Stimulated activated CD4-positive, alpha-beta T cell treated with anti-CD3 and anti-CD28 coated beads, Interleukin-2, amount 100 ng/mL, for 48 hours (primary cell): ENCODE measurements at places on chromosomes 16 and 17.
A peak's percentile ranks its signal among the peaks of the same experiment; 100 is the strongest.

- no peak for DNase-seq
Measured at GRCh38 chr17:29433541-29433940, 43.4 kb downstream of the TAOK1 start.

GRCh38 chr16:1601489-1601888 lies 10.4 kb downstream of the IFT140 start:
- DNase-seq = no peak

DNA sequence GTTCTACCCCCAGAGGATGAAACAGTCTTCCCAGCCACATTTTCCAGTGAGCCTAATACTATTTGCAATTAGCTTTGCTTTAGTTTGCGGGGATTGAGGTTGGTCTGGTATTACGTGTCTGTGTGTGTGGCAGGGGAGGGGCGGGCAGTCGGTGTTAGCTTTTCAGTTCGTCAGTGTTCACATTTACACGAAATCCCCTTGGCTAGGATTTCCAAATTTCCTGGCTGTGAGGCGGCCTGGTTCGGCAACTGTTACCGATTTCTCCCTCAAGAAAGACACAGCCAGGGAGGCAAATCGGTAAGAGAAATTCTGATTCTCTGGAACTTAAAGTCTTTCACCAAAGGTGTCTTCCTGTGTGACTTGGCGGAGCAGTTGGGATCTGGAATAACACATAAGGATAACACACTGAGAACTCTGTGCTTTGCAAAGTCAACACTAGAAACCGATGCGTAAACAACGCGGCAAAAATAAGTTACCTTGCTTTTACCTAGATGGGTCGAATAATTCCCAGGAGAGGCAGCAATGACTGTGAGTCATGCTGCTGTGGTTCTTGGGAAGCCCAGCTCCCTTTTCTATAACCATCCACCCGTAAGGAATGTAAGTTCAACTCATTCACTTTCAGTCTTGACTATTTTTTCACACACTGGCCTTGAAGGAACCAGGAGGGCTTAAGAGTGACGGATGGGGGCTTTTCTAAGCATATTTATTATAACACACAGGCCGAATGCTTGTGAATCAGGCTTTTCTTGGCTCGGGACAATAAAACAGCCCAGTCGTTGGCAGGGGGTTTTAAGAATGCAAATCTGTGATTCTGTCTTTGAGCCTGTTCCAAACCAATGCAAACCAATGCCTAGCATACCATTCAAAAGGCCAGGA lies 24.2 kb downstream of the GPRC5B start:
- no peak for DNase-seq

DNA sequence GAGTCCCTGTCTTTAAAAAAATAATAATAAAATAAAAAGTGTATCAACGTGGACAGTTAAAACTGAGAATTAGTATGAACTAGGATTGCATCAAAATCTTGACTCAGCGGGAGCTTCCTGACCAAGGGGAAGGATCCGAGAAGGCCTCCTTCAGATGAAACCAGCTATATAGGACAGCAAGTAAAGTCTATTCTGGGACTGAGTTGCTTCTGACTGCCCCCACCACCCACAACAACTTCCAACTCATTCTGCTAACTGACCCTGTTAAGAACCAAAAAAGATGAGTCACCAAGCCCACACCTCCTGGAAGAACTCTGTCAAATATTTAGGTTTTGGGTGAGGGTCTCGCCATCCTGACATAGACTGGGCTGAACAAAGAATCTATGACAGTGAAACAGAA lies 24.9 kb downstream of the MPP3 start:
- DNase-seq = no peak

DNA sequence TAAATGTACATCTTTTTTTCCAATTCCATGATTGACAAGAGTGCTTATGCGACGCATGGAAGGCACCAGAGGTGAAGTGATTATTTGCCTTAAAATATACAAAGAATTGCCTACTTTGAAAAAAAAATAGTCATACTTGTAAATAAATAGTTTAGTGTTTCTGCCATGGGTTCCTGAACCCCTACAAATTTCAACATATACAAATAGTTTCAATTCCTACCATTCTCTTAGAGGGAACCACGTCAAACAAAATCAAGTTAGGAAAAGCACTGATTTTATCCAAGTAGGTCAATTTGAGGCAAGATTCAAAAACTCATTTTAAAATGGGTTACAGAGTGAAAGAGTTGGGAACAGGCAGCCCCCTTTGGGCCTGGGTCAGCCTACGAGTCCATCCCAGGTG lies 11.7 kb downstream of the CMTM3 start:
- no peak for DNase-seq

GRCh38 chr16:63289834-63290460 lies 1253.7 kb upstream of the CDH8 start:
- DNase-seq = no peak

GRCh38 chr17:28643983-28644786 lies 773 bp downstream of the BLTP2 start:
- DNase-seq = peak; percentile 12

GRCh38 chr17:77729587-77729986 lies 228.9 kb upstream of the TNRC6C start:
- no peak for DNase-seq

DNA sequence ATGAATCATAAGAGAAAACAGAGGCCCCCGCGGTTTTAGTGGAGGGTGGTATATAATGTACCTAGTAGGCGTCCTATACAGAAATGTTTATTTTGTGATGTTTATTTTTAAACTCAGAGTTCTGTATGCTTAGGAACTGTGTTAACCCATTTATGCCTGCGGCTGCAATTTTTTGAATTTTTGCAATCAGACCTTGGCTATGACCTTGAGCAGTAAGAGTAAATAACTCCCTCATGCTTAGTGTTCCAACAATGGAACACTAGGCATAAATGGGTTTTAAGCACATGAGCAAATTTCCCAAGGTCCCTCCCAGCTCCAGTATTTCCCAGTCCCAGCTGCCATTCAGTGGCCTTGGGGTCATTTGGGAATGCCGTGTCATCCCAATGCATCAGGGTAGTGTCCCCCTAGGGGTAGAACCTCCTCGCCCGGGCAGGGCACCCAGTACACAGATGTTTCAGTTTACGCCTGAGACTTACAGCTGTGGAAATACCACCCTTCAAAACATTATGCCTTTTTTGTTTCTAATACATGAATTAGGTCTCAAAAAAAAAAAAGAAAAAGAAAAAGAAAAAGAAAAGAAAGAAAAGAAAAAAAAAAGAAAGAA lies 605.8 kb upstream of the CDH11 start:
- DNase-seq = no peak

DNA sequence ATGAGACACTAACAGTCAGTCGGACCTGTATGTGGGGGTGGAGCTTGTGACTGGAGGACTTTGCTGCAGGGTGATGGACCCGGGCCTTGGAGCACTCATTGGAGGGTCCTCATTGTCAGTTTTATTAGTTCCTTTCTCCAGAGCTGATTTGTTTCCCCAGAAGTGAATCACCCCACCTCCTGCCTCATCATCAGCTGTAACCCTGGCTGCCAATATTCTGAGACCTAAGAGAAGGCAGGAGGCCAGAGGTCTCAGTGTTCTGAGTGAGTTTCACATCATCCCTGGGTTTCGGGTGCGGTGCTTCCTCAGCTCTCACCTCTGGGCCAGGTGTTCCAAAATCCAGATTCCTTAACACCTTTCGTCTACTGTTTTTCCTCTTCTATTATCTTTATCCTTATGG lies 49.9 kb upstream of the KIFC3 start:
- DNase-seq = no peak

DNA sequence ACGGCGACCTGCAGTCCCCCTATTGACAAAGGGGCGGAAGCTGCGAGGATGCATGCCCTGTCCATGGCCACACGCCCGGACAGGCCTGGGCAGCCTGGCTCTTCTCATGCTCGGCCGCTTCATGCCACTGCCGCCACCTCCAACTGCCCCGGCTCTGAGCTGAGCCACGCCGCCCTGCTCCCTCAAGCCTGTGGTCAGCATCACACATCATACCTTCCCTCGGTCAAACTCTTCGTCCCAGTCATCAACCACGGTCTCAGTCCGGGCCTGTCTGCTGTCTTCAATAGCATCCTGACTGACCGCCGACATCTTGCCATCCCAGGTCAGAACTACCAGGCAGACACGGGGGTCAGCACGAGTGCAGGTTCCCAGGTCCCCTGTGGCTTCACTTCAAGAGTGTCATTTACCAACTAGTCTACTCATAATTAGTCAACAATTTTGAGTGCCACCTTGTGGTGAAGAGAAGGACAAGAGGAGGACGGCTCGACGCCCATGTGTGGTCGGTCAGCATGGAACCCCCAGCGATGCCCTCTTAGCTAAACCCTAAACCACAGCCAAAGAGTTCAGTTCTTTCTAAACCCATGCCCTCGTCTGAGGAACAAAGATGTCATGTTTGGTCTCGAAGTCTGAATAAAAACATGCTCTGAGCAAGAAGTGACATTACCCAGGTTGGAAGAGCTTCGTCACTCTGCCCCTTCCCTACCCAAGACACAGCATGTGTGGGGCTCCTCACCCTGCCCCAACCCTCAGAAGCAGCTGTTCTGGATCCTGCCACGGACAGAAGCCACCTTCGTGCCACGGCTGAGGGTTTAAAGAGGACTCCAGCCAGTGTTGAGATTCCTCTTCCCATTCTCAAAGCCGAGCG lies 16.9 kb upstream of the CYTH1 start:
- DNase-seq = no peak

- DNase-seq = no peak
Measured at GRCh38 chr17:40663252-40663651, 1.7 kb downstream of the KRT222 start.

GRCh38 chr16:276426-277077 lies 808 bp upstream of the RGS11 start:
- DNase-seq = no peak

GRCh38 chr16:1572673-1573072 lies 39.2 kb downstream of the IFT140 start:
- DNase-seq = no peak

- no peak for DNase-seq
Measured at GRCh38 chr17:45003877-45004276, 35.8 kb upstream of the C1QL1 start.

GRCh38 chr16:3074860-3075522 lies 9.6 kb downstream of the IL32 start:
- peak; percentile 59 for DNase-seq

DNA sequence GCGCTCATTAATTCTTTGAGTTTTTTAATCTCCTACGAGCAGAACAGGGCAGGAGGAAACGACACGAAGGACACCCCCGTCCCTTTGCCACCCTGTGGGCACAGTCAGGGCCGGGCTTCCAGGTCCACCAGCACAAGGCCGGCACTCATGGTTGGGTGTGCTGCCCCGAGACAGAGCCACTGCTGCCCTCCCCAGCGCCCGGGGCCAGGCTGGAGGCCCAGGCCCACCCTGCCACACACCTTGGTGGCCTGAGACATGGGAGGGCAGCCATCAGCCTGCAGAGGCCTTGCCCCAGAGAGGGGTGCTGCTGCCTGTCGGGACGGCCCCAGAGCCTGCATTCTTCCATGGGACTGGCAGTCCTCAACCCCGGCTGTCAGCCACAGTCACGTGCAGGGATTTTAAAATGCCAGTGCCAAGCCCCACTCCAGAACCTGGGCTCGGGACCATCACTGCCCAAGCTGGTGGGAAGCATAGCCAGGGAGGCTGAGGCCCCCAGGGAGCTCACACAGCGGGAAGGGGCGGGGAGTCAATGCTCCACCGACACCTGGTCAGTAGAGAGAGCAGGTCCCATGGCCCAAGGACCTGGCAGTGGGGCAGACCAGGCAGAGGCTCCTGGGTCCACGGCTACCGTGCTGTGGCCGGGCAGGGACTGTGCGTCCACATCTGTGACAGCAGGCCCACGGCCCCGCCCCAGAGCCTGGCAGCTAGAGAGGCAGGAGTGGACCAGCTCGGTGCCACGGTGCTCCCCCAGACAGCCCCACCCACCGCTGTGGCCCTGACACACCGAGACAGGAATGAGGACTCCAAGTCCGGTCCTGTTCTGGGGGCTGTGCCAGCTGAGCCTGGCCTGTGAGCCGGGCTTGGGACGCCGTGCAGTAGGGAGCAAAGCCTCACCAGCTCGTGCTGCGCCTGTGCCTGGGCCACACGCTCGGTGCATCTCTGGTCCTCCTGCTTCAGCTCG lies 27.5 kb downstream of the CEP131 start:
- DNase-seq = no peak

DNA sequence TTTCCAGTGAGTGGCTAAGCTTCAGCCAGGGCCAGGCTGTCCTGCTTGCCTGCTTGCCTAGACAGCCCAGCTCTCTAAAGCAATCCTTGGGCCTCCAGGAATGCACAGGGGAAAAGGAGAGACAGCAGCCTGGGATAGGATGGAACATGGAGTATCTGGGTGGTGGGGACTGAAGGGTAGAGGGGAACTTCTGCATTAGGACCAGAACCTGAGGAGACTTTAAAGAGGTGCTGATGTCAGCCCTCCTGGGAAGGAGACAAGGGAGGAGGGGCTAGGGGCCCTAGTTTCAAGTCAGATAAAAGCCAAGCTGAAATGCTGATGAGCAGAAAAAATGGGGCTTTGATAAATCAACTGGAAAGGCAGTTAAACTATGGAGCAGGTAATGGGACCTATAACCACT lies 1.8 kb downstream of the HOXB7 start:
- DNase-seq = no peak

DNA sequence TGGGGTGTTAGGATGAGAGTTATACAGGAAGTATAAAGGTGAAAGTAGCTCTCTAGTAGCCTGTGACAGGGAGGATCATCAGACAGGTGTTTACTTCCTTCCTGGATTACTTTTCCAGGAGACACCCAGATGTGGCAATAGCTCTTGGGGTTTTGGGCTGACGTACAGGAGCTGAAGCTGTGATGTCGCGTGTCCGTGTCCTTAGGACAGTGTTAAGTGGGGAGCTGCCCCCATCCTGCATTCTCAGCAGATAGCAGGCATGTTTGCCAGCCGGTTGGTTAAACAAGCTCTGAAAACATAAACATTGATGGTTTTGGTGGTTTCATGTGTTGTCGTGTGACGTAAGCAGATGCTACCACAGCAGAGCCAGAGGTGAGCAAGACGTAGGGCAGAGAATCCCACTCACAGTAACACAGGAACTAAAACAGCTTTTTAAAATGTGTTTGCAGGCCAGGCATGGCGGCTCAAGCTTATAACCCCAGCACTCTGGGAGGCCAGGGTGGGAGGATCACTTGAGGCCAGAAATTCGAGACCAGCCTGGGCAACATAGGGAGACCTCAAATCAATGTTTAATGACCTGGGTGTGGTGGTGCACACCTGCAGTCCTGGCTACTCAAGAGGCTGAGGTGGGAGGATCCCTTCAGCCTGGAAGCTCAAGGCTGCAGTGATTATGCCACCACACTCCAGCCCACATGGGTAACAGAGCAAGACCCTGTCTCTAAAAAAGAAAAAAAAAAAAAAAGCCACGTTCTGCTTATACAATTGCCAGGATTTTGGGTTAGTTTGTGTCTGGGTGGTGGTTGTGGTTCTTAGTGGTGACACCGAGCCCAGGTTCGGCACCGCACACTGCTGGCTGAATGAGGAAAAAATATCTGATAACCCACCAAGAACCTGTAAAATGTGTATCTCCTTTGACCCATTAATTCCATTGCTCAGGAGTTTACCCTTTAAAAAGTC lies 18.2 kb upstream of the IL17C start:
- no peak for DNase-seq

DNA sequence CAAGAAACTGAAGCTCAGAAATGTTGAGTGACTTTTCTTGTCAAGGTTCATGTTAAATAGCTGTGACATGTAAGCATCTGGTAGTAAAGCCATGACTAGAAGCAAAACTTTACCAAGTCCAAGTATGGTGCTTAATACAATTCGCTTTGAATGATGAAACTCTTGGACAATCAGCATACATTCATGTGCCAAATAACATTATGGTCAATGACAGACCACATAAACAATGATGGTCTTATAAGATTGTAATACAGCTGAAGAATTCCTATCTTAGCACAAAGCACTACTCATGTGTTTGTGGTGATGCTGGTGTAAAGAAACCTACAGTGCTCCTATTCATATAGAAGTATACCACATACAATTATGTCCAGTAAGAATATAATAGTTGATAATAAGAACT lies 97.1 kb upstream of the RPRML start:
- DNase-seq = no peak
